ENCODE measurements at places on chromosomes 1 and 21.
A peak's percentile ranks its signal among the peaks of the same experiment; 100 is the strongest.

GRCh38 chr1:65478379-65479026 is 58.0 kb downstream of the LEPR start:
- DNase-seq: no peak

DNA sequence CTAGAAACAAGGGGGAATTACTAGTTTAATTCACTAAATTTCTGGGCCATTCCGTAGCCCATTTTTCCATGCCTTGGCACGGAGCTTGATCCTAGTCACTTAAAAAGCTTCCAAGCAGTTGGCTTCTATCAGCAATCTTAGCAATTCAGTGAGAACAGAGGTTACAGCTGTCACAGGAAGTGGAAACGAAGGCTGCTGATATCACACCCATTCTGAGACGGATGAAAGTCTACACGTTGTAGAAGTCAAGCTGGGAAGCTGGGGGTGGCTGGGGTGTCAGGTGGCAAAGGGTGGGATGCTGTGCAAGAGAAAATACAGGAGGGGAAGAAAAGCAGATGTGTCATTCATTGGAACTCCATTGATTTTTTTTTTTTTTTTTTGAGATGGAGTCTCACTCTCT is 11.8 kb upstream of the STMN1 start:
- no peak for DNase-seq

GRCh38 chr1:93672069-93672468 is 9.6 kb downstream of the BCAR3 start:
- no peak for DNase-seq

- no peak for DNase-seq
Observed at GRCh38 chr1:57461405-57461804, 37.5 kb upstream of the DAB1 start.

GRCh38 chr21:31730712-31731055 is 1.2 kb downstream of the SCAF4 start:
- no peak for DNase-seq

DNA sequence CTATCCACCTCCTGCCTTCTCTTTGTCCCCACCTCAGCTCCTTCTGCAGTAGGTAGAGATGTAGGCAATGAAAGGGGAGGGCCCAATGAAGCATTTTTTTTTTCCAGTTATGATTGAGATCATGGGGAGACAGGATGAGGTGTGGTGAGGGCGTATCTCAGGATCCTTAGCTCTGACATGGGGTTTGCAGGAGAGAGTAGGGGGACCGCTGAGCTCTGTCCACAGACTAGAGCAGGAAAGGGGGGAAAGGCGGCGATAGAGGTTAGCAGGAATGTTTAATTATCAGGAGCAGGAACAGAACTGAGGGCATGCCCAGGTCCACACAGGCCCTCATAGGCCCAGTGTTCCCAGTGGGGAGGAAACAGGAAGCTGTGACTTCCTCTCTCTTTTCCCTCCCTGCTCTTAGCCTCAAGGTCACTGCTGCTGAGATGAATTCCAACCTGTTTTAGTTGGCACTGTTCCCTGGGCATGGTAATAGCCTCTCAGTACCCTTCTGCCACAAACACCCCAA is 901 bp upstream of the RXFP4 start:
- DNase-seq: no peak

- DNase-seq: no peak
Observed at GRCh38 chr1:185742403-185742802, 8.2 kb downstream of the HMCN1 start.

GRCh38 chr1:41711581-41711980 is 207.1 kb downstream of the HIVEP3 start:
- DNase-seq: no peak

GRCh38 chr1:73401666-73402065 is 796.3 kb downstream of the LRRIQ3 start:
- no peak for DNase-seq

GRCh38 chr1:117679299-117679698 is 73.5 kb downstream of the TENT5C start:
- no peak for DNase-seq

- no peak for DNase-seq
Observed at GRCh38 chr1:244052016-244052727, 1.1 kb downstream of the ZBTB18 start.

- no peak for DNase-seq
Observed at GRCh38 chr1:7331926-7332535, 439.1 kb upstream of the VAMP3 start.

DNA sequence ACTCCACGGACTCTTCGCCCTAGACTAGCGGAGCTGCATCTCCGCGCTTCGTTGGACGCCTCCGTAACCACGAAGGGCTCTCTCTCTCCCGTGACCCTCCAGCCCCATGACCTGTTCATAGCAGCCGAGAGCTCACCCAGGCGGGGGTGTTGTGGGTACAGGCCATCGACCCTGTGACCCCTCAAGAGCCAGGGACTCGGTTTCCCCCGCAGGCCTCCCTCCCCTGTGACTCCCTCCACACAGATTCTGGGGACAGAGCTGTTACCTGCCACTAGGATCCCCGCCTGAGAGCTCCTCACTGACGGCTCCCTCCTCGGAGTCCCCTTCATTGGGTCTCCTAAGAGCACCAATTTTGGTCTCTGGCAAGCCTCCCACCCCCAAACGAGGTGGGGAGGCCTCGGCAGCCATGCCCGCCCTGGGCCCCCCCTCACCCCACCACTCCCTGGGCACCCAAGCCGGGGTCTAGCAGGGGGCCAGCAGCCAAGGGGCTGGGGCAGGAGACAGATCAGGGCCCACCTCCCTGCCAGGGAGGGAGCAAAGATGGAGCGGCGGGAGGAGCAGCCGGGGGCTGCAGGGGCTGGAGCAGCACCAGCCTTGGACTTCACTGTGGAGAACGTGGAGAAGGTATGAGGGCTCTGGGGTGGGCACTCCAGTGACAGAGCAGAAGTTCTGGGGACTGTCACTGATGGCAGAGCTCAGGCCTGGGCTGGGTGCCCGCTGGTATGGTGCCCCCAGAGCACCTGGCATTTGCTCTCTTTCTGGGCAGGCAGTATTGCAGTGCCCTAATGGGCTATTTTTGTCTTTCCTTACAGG is 517 bp downstream of the IPO13 start:
- DNase-seq: peak; percentile 63

- no peak for DNase-seq
Observed at GRCh38 chr1:21567241-21568005, 58.2 kb downstream of the ALPL start.

- no peak for DNase-seq
Observed at GRCh38 chr1:41880950-41881885, 37.5 kb downstream of the HIVEP3 start.

- DNase-seq: no peak
Observed at GRCh38 chr1:155608888-155609225, 1.2 kb upstream of the MSTO1 start.

GRCh38 chr1:226697151-226697928 is 41.7 kb downstream of the ITPKB start:
- DNase-seq: no peak

DNA sequence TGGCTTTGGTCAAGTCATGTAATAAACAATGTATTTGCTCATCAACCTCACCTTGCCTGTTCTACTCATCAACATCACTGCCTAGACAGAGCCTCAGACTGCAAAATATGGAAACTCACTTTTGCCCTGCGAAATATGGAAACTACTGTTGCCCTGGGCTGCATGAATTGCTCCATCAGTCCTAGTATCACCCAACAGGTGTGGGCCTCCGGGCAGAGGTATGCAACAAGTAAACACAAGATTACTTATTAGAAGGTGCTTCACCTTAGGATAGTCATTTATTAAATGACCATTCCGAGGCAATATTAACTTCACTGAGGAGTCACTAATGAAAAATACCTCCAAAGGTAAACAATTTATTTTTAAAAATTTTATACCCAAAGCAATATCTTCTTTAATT is 286.7 kb downstream of the BACH1 start:
- DNase-seq: no peak

- DNase-seq: no peak
Observed at GRCh38 chr1:116138277-116138792, 27.1 kb downstream of the MAB21L3 start.

- DNase-seq: no peak
Observed at GRCh38 chr1:157095091-157095490, 4.5 kb downstream of the ETV3L start.

DNA sequence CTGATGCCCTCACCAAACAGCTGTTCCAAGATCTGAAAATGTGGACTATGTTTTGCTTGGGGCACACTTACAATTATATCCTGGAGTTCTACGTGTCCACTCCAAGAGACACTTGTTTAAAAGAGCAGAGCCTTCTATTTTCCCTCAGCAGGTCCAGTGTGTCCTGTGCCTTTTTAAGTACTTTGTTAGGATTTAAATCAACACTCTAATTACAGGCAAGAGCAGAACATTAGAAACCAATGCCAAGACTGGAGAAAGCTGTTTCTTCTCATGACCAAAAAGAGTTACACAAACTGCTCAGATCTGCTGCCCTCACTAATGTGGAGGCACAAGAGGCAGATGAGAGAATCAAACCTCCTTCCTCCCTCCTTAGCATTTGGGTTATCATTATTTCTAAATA is 452.9 kb downstream of the LMO4 start:
- no peak for DNase-seq

GRCh38 chr21:35088319-35088771 is 39.2 kb upstream of the RUNX1 start:
- no peak for DNase-seq

DNA sequence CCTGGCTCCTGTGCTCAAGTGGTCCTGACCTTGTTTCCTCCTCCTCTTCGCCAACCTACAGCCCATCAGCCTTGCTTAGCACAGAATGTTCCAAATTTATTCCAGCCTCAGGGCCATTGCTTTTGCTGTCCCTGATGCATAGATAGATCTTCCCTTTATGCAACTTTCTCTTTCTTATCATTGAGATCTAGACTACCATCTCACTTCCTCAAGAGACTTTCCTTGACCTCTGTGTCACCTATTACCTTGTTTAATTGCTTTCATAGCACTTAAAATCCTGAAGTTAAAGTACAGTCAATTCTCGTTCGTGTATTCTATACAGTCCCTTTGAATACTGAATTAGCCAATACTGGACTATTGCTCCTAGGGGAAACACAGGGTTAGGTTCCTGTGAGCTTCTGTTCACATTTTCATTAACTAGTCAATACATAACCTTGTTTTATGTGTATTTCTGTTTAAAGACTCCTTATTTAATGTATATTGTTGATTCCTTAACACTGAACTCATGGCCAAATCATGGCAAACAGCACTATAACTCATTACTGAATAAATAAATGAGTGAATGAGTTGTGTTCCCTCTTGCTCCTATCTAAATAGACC is 26.2 kb upstream of the MCOLN3 start:
- no peak for DNase-seq

DNA sequence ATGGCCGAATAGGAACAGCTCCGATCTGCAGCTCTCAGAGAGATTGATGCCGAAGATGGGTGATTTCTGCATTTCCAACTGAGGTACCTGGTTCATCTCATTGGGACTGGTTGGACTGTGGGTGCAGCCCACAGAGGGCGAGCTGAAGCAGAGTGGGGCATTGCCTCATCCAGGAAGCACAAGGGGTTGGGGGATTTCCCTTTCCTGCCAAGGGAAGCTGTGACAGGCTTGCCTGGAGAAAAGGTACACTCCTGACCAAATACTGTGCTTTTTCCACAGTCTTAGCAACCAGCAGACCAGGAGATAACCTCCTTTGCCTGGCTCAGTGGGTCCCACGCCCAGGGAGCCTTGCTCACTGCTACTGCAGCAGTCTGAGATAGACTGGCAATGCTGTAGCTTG is 66.9 kb downstream of the HSD3B1 start:
- no peak for DNase-seq

GRCh38 chr1:17585266-17585987 is 45.9 kb downstream of the ARHGEF10L start:
- no peak for DNase-seq

GRCh38 chr1:61642475-61643232 is 82.3 kb downstream of the TM2D1 start:
- DNase-seq: no peak

- no peak for DNase-seq
Observed at GRCh38 chr1:9805006-9805508, 18.7 kb downstream of the CLSTN1 start.

DNA sequence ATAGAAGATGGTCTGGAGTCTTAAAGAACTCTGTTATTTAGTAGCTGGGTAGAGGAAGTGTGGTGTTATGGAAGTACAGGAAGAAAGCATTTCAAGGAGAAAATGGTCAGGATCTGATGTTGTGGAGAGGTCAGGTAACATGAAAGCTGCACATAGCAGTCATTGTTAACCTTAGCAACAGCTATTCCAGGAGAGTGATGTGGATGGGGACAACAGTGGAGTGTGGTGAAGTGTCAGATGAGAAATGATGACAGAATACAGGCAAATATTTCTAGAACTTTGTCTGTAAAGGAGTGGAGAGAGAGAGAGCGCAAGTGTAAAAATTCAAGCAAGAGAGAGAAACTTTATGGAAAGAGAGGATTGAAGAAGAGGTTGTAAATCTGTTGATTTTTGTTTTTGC is 15.6 kb downstream of the TLCD4 start:
- no peak for DNase-seq

DNA sequence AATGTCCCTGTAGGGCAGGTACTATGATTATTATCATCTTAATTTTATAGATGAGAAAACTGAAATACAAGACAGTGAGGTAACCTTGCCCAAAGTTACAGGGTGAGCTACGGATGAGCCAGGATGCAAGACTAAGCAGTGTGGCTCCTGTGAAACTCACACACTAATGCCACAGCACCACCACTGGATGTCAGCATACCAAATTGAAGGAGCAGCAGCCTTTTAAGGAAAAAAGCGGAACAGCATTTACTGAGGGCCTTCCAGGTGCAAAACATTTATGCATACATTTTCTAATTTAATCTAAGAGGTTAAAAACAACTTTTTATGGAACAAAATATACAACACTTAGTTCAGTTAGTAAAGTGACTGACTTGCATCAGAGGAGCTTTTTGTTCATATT is 41.7 kb downstream of the SEC16B start:
- DNase-seq: no peak

GRCh38 chr1:200888349-200888838 is 6.3 kb upstream of the INAVA start:
- peak; percentile 66 for DNase-seq

Data from GM12891 (cell line).